ENCODE measurements at places on chromosomes 12 and 14.

DNA sequence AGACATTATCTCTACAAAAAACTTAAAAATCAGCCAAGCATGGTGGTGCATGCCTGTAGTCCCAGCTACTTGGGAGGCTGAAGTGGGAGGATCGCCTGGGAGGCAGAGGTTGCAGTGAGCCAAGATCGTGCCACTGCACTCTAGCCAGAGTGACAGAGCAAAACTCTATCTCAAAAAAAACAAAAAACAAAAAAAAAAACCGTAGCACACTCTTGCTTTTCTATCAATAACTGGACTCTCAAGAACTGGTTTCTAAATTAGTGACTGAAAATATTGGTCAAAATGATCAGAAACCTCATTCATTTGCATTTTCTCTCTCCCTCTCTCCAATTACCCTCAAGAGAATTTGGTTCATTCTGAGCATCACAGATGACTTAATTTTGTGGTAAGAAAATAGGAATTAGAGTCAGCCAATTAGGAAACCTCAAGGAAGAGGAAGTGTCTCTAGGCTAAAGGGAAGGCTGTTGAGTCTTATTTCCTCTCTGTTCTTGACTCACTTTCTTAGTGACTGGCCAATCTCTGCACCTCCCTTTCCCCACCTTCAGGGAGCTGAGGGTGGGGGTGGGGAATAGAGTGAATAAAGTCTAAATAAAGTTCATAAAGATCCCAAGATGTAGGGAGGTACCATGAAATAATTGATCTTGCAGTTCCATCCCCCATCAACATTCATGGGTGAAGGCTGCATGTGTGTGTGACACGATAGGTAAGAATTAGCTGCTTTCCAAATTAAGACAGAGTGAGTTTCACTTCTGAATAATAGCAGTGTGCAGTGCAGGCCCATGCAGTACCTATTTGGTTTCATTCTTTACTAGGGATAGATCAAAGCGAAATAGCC lies 6.8 kb upstream of the PSMA6 start:
- DNase-seq, result no peak

DNA sequence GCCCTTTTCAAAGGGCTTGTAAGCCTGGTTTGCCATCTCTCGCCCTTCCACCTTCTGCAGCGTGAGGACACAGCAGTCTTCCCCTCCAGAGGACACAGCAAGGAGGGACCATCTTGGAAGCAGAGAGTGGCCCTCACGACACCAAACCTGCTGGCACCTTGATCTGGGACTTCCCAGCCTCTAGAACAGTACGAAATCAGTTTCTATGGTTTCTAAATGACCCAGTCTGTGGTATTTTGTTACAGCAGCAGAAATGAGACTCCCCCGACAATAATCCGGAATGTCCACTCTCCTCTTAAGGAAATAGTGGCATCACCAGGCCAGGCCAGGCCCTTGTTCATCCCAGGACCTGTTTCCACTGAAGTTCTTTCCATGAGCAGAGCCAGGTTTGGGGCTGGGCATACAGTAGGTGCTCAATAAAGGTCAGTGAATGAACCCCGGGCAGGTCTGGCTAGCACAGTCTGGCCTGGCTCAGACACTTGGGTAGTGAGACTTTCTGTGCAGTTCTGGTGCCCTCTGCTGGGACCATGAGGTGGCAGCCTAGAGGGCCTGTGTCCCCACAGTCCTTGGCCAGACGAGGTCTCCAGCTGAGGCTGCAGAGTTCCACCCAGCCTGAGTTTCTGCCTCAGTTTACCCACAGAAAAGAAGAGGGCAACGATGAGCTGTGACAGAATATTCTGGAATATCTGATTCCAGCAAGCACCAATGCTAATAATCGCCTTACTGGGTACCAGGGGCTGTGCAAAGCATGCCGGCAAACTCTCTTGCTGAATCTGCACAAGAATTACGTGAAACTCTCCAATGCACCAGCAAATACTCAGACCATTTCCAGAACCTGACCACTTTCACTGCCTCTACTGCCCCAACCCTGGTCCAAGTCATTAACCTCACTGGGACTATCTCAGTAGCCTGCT lies 14.0 kb downstream of the ABCB9 start:
- DNase-seq, result peak; percentile 62

GRCh38 chr12:49030119-49030518 lies 11.5 kb upstream of the PRKAG1 start:
- no peak for DNase-seq

GRCh38 chr12:12182703-12183365 lies 84.0 kb downstream of the LRP6 start:
- no peak for DNase-seq

DNA sequence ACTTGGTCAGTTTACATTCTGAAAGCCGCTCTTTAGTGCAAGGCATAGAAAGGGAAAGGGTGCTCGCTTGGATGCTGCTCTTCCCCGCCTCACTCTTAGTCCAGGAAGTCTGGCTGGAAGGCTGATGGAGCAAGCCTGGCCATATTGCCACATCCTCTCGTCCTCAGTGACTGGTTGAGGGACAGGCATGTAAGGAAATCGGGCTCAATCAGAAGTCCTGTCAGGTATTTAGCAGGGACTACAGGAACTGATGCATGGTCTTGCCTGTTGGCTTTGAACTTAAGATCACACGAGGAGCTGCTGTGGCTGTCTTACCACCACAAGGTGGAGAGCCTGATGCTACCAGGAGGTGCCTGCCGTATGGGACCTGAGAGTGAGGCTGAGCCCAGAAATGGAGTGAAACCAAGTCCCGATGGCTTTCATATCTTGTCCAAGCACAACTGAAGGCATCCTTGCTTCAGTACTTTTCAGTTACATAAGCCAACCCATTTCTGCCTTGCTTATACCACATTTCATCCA lies 10.7 kb upstream of the C12orf75 start:
- no peak for DNase-seq

GRCh38 chr12:12017798-12018197 lies 52.9 kb upstream of the BCL2L14 start:
- no peak for DNase-seq

- DNase-seq, result no peak
Observed at GRCh38 chr12:124550123-124551089, 17.0 kb downstream of the NCOR2 start.

GRCh38 chr12:110590806-110591326 lies 7.7 kb upstream of the PPTC7 start:
- no peak for DNase-seq

GRCh38 chr14:104421892-104422828 lies 157.4 kb upstream of the C14orf180 start:
- no peak for DNase-seq

- no peak for DNase-seq
Observed at GRCh38 chr14:34733245-34733644, 18.9 kb upstream of the CFL2 start.

DNA sequence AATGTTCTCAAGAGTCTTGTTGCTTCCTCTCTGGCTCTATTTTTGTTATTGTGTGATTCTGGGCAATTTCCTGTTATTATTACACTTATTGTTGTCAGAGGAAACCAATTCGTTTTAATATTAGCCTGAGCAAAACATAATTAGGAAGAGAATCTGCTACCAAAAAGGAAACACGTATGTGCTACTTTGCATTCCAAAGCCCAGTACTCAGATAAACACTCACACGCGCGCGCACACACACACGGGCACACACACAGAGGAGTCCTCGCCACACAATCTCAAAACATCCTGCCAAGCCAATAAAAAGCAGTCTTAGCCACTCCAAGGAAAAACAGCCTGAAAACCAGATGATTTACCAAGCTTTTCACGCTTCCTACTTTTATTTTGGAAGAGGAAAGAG lies 400.7 kb downstream of the NUAK1 start:
- DNase-seq, result no peak

- DNase-seq, result no peak
Observed at GRCh38 chr12:112782943-112783342, 8.6 kb upstream of the RPH3A start.

DNA sequence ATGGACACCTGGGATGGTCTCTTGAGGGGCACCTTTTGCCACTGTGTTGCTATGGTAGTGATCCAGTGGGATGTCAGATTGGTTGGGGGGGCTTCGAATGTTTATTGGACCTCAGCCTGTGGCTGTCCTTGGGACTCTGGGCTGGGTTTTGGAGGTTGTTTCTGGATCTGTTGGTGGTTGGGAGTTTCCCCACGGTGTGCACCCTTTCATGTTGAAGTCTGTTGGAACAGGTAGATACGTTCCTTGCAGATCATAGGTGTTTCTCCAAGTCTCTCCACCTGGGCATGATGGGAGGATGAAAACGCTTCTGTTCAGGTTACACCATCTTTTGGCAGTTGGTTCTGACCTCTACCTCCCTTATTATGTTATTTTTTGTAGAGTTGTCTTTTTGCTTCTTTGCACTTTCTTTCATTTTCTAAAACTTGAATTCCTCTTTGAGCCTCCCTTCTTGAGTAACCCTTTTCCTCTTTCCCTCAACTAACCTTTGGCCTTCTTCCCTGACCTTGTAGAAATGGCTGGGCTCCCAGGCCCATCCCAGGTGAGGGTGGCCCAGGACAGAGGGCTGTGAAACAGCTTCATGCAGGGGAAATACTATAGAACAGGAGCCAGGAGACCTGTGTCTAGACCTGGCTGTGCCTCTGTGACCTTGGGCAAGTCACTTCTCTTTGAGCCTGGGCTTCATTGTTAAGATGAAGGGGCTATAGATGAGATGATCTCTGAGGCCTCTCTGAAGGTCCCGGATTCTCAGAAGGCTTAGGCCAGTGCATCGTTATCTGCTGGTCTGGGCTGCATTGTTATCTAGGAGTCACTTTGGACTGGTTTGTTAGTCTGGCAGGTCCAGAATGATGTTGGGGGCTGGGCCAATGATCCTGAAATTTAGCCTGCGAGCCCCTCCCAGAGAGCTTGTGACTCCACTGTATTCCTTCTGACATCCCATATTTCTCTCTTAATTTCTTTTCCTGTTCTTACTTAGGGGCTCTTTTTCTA lies 2.0 kb downstream of the ATN1 start:
- DNase-seq, result no peak

DNA sequence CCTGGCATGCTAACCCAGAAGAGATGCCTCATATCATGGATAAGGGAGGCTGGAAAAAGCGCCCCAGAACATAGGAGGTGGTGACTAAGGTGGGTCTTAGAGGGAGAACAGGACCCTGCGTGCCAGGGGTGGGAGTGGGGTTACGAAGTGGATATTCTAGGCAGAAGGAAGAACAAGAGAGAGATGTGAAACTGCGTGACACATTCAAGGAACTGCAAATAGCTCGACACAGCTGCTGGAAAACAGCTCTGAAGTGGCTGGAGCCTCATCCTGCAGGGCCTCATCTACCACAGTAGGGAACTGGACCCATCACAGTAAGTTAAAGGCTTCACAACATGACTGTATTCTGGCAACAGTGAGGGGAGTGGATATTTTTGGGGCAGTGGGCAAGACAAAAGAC lies 61.1 kb downstream of the RNF34 start:
- DNase-seq, result no peak

DNA sequence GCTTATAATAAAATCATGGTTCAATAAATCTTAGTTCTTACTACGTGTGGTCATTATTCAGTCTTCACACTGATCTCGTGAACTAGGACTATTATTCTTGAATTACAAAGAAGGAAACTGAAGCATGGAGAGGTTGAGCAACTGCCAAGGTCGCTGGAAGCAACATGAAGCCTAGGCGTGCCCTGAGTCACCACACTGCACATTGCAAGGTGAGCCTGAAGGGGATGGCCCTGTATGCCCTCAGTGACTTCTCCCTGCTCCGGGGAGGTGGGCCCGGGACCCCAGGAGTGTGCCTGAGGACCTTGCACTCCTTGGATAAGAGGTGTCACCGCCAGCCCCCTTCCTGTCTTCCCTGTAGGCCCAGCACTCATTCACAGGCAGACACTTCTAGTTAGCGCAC lies 161.6 kb downstream of the CACNA1C start:
- DNase-seq, result no peak

GRCh38 chr12:85476756-85477155 lies 196.7 kb downstream of the ALX1 start:
- no peak for DNase-seq

DNA sequence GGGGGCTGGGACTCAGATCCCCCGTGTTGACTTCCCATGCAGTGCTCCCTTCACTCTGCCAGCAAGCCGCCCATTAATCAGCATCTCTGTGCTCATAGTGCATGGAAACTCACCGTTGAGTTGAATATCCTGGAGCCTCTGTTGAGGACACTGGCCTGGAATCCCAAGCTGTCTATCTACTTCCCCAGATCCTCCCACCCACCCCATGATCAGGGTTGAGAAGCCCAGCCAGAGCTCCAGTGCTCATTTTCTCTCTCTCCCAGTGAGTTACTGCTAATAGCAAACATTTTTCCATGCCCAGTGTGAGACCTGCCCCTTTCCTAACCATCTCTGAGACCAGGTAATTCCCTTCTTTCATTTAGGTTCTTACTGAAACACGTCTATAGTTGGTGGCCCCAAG lies 88.2 kb downstream of the SLC24A4 start:
- no peak for DNase-seq

DNA sequence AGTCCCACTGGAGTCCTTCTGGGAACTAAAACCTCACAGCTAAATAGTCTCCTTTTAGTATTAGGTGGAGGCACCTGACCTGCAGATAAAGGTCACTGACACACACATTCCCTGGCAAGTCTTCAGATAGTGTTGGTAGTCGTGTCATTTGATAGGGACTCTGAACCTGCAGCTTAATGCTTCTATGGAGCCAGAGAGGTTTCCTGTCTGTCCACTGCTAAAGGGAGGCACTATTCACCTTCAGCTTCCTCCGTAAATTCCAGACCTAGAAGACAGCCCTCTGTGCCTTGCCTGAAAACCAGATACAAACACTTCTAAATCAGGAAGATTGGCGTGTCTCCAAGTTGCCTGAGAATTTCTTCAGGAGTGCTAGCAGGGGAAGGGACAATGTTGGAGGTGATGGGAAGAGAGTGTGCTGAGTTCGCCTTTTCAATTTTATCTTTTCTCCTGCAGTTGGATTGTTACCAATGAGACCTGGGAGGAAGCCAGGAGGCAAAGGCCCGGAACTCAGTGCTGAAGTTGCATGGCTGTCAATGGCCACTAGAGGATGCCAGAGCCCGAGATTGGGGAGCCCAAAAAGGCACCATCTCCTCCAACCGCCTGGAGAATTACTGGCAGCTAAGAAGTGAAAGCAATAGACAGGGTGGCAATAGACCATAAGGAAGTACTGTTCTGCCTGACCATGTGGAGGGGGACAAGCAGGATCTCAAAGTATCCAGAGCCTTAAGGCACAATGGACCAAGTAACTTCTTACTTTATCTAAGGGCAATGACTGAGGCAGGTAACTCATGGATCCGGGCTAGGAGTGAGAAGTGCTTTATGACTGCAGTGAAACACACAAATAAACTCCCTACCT lies 81.6 kb upstream of the SCAF11 start:
- peak; percentile 55 for DNase-seq

- no peak for DNase-seq
Observed at GRCh38 chr14:44609876-44610510, 102.9 kb upstream of the FSCB start.

- no peak for DNase-seq
Observed at GRCh38 chr14:54929556-54929955, 26.9 kb upstream of the GCH1 start.

DNA sequence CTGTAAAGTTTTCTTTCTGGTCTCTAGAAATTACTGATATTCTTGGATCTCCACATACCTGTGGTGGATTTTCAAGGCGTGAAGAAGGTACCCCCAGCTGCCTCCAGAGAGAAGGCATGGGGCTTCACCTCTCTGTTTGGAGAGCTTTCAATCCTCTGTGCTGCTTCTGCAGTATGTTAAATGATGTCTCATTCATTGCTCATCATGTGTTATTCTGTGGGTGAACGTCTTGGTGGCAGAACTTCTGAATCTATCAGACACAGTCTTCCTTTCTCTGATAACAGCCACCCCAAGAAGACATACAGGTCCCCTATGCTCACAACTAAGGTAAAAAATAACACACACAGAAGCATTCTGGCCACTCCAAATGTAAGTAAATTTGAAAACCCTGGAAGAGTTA lies 221.3 kb upstream of the TMEM260 start:
- DNase-seq, result no peak

- no peak for DNase-seq
Observed at GRCh38 chr14:59147007-59147406, 41.5 kb upstream of the DAAM1 start.
